ENCODE measurements at places on chromosomes 1 and 21.

DNA sequence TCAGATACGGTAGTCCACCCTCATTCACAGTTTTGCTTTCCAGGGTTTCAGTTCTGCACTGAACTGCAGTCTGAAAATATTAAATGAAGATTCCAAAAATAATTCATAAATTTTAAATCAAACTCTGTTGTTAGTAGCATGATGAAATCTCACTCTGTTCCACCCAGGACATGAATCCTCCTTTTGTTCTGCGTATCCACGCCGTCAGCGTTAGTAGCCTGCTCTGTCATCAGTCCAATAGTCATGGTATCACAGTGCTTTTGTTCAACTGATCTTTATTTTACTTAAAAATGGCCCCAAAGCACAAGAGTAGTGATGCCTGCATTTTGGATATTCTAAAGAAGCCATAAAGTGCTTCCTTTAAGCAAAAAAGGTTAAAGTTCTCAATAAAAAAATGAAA lies 23.9 kb downstream of the CHD1L start:
- no peak for DNase-seq

DNA sequence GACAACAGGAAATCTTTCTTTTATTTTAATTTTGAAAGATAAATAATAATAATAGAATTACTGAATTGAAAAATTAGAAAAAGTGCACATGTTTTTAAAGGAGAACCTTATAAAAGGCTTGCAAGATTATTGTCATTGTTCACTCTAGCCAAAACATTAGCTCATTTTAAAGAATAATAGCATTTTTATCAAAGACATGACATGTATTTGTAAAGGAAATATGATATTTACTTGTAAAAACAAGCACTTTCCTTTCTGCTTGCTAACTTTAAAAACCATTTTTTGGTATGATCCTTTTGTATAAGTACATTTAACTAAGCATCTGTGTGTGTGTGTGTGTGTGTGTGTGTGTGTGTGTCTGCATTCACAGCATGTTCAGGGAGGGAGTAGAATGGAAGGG lies 156.3 kb upstream of the C1orf87 start:
- no peak for DNase-seq

GRCh38 chr1:7121622-7121988 lies 336.4 kb downstream of the CAMTA1 start:
- DNase-seq, result no peak

DNA sequence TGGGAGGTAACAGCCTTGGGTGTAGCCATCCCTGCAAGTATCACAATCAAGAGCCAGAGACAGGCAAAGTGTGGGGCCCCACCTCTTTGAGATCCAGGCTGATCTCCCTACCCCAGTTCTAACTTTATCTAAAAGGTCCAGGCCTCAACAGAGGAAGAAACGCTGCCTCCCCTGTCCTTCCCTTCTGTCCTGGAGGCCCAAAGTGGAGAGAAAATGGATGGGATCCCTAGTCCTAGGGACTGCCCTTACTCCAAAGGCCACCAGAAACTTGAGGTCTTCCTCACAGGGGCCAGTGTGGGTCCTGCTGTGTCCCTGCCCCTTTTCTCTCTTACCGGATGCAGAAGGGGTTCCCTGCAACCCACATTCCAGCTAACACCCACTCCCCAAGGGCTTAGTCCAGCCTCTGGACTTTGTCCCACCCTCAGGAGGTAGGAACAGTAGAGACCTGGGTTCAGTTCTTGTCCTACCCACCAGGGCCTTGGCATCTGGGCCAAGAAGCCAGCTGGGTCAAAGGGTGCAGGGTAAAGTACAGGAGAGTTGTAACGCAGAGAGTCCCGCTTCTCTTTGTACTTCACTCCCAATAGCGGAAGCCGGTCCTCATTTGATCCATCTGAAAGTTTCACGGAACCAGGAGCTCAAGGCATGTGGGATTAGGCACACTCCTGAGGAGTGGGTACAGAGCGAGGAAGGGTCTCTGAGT lies 1.9 kb downstream of the HDGF start:
- DNase-seq, result no peak

DNA sequence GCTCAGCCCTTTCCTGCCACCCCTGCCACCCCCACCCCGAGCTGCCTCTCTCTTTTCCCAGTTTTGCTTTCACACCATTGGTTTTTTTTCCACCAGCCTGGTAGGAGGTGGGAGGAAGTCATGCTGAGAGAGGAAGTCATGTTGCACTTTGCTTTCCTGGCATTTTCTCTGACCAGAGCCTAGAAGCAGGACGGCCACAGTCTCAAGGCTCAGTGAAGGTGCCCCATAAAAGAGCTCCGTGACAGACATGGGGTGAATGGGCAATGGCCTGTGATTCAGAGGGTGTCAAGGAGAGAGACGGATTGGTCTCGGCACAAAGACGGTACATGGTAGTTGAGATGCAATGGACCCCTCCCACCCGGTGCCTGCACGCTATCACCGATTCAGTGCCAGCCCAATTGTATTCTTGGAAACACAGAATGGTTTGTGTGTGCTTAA lies 42.1 kb upstream of the DMRTB1 start:
- DNase-seq, result no peak

DNA sequence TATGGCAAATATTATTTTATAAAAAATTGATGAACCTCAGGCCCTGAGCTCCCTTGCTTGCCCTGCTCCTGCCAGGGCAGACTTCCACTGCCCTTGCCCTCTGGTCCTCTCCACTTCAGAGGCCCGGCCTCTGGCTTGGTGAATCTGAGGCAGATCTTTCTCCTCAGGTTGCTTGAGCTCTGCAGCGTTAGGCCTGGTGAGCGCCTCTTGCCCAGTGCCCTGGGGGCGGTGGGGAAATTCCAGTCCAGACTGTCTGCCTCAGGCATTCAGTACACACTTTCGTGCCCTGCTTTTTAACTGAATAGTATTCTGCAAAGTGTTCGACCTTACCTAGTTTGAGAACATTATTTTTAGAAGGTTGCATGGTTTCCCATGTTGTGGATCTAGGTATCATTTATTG lies 98.2 kb downstream of the PCBP3 start:
- DNase-seq, result no peak

DNA sequence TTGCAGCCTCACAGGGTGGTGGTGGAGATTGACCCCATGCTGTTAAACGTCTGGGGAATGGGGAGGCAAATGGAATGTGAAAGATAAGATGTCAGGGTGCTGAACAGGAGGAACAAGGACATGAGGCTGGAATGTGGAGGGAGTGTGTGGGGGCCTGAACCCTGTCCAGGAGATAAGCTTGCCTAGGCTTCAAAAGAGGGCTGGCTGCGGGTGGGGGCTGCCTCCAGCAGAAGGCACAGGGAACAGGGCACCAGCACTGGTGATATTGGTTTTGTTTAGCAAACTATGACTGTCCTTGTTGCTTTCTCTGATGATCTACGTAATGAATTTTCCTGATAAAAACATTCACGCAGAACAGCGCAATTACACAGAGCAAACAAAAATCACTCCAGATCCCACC lies 52.4 kb upstream of the LRP8 start:
- DNase-seq, result no peak

DNA sequence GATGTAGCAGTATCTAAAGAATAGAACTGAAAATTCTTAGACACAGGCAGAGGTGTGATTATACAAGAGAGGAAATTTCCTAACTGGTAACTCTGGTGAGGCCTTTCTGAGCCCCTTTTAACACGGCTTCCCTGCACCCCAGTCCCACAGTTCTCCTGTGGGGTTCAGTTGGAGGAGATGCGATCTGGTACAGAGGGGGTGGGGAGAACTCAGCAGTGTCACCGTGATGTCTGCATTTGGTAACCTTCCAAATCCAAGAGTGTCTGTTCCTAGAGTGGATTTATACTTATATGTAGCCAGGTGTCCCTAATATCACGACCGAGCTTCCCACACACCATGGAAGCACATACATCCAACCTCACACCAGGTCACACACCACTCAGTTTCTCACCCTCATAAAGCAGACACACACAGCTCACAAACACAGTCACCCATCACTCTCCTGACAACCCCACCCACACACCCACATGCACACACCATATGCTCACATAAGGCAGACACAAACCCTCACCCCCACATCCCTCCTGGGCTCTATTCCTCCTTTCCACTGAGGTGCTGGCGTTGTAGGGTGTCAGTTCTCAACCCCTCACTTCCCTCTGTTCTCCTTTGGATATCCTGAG lies 48.5 kb downstream of the RHBG start:
- no peak for DNase-seq
